ENCODE measurements at places on chromosomes 4 and X. TPM values are rescaled to one million over a fixed set of nuclear protein-coding genes. Genes with fewer than 3 reads are reported as not detected.

NEXMIF gene
- total RNA-seq: 0.07 TPM

TLR6 gene
- 0.50 TPM for total RNA-seq

REELD1 gene
- 0.36 TPM for total RNA-seq

EREG gene
- total RNA-seq: 160 TPM

SMIM43 gene
- not detected for total RNA-seq

AKAP4 gene
- not detected for total RNA-seq

PI4K2B gene
- 15.2 TPM for total RNA-seq

AFP gene
- total RNA-seq: not detected

CSAG1 gene
- not detected for total RNA-seq

RPL10 gene
- total RNA-seq: 2,409 TPM
